ENCODE measurements at places on chromosomes 6 and 20. TPM values are rescaled to one million over a fixed set of nuclear protein-coding genes. Genes with fewer than 3 reads are reported as not detected.
A peak's percentile ranks its signal among the peaks of the same experiment; 100 is the strongest.

- no peak for DNase-seq
Observed at GRCh38 chr6:132931936-132932514, 117.7 kb downstream of the RPS12 start.

Gene MOG
- polyA plus RNA-seq = 0.13 TPM

- no peak for DNase-seq
Observed at GRCh38 chr6:140316966-140317365, 942.5 kb upstream of the CITED2 start.

- no peak for DNase-seq
Observed at GRCh38 chr6:158257781-158258180, 54.5 kb upstream of the TULP4 start.

GRCh38 chr6:35260591-35261570 is 1.3 kb downstream of the ZNF76 start:
- DNase-seq = no peak

GRCh38 chr6:6604015-6604414 is 15.5 kb downstream of the LY86 start:
- no peak for DNase-seq

DNA sequence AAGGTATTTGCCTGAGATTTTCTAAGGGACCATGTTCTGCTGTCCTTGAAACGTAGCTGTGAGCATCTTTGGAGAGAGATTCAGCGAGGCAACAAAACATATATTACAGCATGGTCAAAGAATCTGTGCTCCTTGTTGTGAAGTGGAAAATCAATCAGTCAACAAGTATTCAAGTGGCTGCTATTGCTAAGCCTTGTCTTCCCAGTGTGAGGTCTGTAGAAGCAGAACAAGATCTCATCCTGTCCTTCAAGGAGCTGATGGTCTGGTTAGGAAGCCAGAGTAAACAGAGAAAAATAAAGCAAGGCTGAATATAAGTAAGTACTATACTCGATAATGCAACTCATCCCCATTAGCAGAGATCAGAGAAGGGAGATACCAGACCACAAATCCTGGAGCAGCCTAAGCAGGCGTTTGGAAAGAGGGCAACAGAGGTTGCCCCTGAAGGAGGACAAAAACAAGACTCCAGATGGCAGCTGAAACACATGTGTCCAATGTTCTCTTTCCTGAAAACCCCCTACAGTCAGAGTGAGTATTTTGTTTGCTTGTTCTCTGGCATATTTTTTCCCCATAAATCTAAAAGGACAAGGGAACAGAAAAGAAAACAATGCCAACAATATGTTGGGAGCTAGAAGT is 392.0 kb downstream of the SYNE1 start:
- DNase-seq = no peak

Gene TRIM10
- polyA plus RNA-seq = 0.37 TPM

Gene CLDN20
- polyA plus RNA-seq = 3.3 TPM

DNA sequence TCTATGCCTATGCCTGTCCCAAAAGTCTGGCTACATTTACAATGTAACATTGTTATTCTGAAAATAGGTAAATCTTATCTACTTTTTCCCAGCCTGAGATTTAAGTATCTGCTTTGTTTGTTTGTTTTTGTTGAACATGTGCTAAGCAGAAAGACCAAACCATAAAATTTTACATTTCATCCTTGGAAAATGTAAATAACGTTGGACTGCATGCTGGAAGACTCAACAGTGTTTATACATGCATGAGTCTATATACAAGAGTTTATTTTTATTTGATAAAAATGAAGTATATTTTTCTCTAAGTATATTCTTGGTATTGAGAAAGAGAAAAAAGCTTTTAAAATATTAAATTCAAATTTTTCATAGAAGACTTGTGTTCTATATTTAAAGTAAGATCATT is 12.1 kb upstream of the PDE10A start:
- DNase-seq = no peak

- DNase-seq = no peak
Observed at GRCh38 chr6:87794922-87795885, 93.2 kb upstream of the AKIRIN2 start.

DNA sequence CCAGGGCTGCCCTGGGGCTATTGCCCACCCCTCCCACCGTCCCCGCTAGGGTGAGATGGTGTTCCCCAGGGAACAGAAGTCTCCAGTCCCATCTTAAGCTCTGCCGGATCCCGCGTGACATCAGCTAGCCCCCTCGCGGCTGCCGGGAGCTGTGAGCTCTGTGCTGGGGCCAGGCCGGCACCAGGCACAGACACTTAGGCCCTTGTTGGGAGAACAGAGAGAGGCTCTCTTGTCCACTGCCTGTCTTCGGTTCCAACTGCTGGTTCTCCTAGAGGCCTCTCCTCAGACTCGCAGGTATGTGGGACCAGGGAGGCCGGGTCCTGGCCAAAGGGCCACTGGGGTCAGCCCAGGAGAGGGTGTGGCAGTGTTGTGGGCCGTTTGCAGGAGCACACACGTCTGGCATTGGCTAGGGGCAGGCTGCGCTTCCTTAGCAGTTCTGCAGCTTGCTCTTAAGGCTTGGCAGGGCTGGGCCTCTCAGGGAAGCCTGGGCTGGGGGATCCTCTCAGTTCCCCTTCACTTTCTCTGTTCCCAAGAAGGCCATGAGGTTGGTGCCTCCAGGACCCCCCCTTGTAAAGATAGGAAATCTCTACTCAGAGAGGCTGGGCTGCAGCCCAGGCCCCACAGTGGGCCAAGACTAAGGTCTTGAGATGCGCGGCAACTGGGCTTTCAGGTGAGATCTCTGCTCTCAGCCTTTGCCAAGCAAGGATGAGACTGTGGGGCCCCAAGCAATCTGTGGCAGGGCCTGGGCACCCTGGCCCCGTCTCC is 6.3 kb downstream of the SGK2 start:
- no peak for DNase-seq

GRCh38 chr6:75991941-75992340 is 80.5 kb downstream of the IMPG1 start:
- no peak for DNase-seq

DNA sequence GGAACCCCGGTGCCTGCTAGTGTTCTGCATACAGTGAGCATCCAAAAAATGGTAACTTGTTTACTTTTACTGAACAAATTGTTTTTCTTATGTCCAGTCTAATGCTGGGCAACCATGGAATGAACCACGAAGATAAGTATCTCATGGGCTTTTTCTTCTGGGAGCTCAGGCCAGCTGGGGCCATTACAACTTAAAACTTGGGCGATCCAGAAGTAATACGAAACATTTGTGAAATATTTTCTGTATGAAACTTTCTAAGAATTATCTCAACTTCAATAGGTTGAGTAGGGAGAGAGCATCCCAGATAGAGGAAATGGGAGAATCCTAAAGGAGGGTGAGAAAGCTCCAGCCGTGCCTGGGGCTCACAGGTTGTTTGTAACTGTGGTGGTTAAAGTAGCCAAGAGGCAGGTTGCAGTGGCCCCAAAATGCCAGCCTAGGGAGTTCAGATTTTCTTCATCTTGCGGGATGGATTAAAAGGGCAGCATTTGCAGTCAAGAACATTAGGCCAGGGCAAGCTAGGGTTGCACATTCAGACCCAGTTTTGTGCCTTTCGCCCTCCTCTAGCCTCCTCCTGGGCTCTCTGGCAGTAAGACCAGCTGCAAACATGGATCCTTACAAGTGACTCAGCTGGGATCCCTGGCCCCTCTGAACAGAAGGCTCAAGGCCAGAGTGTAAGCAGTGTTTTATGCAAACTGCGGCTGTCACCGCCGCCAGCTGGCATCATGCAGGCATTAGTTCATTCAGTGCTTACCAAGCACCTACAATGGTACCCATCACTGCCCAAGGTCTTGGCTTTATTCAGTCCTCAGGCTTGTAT is 41.5 kb downstream of the ELMO2 start:
- no peak for DNase-seq

DNA sequence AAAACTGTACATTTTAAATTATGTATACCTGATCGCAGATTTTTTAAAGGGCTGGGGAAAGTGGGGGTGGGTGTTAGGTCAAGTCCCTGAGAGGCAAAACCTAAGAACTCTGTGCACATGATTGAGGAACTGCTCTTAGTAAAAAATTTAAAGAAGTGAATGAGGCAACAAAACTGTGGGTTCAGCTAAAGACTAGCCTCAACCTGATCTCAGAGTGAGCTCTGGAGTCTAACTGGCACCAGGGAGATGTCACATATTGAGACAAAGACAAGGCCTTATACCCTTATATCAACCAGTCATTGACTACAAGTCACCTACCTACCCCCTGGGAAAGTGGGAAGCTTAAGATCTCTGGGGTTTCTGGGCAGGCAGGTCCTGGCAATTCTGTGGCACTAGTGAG is 27.4 kb upstream of the RUNX2 start:
- no peak for DNase-seq

GRCh38 chr6:91523511-91523910 is 936.6 kb upstream of the MAP3K7 start:
- no peak for DNase-seq

DNA sequence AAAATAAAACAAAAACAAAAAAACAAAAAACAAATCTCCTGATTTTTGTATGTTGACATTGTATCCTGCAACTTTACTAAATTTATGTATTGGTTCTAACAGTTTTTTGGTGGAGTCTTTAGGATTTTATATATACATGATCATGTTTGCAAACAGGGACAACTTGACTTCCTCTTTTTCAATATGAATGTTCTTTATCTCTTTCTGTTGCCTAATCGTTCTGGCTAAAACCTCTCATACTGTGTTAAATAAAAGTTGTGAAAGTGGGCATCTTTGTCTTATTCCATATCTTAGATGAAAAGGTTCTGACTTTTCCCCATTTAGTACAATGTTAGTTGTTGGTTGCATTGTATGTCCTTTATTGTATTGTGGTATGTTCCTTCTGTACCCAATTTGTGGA is 261.7 kb upstream of the NOX3 start:
- DNase-seq = no peak

GRCh38 chr20:4297127-4297826 is 281.9 kb upstream of the RNF24 start:
- DNase-seq = peak; percentile 30

DNA sequence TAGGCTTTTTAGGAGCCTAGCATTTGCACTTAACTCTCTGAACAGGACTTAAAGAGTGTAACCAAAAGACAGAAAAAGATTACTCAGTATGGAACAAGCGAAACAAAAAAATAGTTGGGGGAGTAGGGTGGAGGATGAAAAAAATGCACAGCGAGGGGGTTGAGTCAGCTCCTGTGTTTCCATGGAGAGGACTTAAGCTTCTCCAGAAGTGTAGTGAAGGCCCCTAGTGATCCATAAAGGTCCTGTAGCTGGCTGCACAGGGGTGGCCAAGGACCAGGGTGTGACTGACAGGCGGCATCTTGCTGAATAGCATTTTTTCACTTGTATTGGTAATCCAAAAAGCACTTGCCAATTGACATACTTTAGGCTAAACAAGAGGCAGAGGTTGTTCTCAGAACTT is 533.9 kb downstream of the RFPL4B start:
- DNase-seq = no peak

GRCh38 chr20:51763965-51764602 is 4.1 kb downstream of the ATP9A start:
- DNase-seq = no peak

Gene MAPK13
- 15.1 TPM for polyA plus RNA-seq

Gene HRH3
- polyA plus RNA-seq = not detected

- no peak for DNase-seq
Observed at GRCh38 chr20:49696594-49696993, 17.1 kb downstream of the B4GALT5 start.

- peak; percentile 28 for DNase-seq
Observed at GRCh38 chr6:46221222-46221793, 50.5 kb upstream of the ENPP5 start.

DNA sequence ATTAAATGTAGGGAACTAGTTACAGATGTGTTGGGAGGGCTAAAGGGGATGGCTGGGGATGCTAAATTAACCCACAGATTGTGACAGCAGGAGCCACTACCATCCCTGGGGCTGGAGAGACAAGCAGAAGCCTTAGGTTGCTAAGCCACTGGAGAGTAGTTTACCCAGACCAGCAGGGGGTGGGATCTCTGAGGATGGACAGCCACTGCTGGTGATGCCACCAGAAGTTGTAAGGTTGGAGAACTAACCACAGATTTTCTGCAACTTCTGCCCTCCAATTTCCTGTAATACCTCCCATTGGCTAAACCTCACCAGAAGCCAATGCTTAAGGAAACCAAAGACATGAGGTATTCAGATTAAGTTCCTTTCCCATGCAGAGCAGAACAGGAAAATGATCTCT is 139.6 kb upstream of the NOX3 start:
- DNase-seq = no peak

Gene TINAG
- not detected for polyA plus RNA-seq

Gene TTPAL
- polyA plus RNA-seq = 12.8 TPM

Gene TAGAP
- 1.3 TPM for polyA plus RNA-seq

Gene GGT7
- 40.6 TPM for polyA plus RNA-seq

DNA sequence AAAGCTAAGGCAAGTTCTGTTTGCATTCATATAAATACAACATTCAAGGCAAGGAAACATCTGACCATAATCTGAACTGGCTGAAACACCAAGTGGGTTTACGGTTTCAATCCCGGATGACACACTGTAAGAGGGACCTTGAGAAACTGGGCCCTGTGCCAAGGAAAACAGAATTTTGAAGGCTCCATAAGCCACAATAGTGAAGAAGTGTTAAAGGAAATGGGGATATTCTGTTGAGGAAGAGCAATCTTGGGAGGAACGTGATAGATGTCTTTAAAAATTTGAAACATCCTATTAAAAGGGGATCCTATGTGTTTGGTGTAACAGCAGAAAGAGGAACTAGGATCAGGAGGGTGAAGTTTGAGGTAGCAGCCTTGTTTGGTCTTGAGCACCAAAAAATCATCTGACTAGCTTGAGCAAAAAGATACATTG is 82.4 kb upstream of the TAB2 start:
- no peak for DNase-seq

Gene PTCRA
- polyA plus RNA-seq = 1.1 TPM

DNA sequence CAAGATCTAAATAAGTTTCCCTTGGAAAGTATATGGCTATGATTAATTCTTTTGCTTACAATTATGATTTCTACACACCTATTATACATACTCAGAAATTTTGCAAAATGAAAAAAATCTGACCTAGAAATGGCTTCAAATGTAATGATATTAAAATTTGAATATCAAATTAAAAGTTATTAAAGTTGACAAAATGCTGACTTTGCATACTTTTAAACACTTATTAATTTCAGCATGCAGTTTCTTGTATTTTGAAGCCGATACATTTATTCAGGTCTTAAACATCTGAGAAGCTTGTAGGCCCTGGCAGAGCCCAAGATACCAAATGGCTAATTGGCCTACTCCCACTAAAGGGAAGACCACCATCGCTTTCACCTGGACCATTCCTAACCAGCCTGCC is 59.8 kb downstream of the SMLR1 start:
- no peak for DNase-seq

- DNase-seq = no peak
Observed at GRCh38 chr6:42989923-42990322, 5.6 kb downstream of the PPP2R5D start.

DNA sequence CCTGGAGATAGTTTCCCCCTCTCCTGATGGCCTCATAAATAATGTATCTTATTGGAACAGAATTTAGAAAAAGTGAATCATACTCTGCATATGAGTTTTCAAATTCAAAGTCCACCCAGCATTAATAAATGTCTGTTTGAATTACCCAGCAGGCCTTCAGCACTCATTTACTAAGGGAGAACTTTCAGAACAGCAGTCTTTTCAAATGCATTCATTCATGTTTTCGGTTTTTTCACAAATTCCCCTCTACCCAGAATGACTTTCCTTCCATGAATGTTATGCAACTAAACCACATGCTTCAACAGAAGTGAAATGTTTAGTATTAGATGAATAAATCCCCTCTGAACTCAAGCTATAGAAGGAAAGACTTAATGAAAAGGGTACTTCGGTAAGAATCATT is 92.4 kb downstream of the RTN4IP1 start:
- no peak for DNase-seq

- DNase-seq = no peak
Observed at GRCh38 chr6:136771306-136771705, 21.0 kb downstream of the MAP3K5 start.

Gene MAS1
- 0.03 TPM for polyA plus RNA-seq

Gene DEFB132
- polyA plus RNA-seq = not detected

Gene PCSK2
- polyA plus RNA-seq = 0.23 TPM
